ENCODE measurements at places on chromosomes 2 and 18.

DNA sequence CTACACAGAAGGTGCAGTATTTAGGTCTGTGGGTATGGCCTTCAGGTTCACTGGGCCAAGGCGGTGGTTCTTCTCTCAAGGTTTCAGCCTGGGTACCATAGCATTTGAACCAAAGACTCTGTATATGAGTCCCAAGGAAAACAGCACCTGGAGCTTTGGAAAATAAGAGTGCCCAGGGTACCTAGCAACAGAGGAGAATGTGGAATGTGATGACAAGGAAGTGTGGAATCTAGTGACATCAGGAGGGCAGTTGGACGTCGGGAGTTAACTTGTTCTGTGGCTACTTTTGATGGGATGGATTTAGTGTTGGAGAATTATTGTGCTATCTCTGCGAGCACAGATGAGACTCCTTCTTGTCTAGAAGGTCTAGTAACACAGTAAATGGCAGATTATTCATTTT lies 201.2 kb downstream of the NOL4 start:
- no peak for DNase-seq

DNA sequence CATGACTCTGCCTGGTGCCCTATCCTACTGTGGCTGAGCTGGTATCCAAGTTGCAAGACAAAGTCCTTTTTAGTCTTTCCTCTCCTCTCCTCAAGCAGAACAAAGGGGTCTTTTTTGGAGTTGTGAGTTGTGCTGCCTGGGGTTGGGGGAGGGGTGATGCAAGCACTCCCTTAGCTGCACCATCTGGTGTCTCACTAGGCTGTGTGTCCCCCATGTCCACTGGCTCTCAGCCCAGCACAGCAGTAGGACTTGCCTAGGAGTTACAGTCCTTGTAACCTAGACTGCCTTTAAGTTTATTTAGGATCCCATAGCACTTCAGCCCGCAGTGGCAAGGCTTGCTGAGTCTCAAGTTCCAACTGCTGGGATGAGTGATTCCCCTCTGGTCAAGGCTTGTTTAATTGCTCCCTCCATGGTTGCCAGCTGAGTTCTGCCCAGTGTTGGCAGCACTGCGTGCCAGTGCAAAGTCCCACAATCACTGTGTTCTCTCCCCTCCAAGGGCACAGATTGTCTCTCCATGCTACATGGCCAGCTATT lies 13.2 kb upstream of the ILKAP start:
- DNase-seq = no peak

DNA sequence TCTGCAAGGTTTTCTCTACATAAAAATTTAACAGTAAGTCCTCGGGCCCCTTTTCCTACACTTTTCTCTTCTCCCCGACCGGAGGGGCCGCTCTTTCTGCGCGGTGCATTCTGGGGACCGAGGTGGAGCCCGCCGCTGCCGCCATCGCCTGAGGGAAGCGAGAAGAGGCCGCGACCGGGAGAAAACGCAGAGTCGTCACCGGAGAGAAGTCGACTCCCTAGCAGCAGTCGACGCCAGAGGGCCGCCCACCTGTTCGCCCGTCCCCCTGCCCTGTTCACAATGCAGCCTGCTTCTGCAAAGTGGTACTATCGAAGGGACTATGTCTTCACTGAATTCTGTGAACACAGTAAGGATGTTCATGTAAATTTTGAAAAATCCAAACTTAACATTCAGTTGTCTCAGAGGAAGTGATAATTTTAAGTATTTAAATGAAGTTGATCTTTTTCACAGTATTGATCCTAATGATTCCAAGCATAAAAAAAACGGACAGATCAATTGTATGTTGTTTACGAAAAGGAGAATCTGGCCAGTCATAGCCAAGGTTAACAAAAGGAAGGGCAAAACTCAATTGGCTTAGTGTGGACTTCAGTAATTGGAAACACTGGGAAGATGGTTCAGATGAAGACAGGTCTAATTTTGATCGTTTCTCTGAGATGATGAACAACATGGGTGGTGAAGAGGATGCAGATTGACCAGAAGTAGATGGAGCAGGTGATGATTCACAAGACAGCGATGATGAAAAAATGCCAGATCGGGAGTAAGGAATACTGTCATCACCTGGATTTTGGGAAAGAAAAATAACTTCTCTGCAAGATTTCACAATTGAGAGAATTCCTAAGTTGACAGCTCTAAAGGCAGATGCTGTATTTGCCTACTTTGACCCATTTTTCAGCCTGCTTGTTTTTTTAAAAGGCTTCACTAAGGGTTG lies 55.8 kb downstream of the ASXL2 start:
- DNase-seq = no peak

- DNase-seq = no peak
These were observed 21.4 kb downstream of the FTCDNL1 start for GRCh38 chr2:199829628-199830027.

DNA sequence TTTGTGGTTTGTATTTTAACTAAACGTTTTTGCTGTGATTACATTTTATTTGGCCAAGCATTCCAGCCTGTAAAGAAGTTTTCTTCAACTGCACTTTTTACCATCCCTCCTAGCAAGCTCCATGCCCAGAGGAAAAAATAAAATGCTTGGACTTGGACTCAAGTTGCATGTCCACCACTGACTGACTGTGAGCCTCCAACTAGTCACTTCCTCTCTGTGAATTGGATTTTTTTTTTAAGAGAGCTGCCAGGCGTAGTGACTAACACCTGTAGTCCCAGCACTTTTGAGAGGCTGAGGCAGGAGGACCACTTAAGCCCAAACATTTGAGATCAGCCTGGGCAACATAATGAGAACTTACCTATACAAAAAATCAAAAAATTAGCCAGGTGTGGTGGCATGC lies 1185.2 kb upstream of the PIK3C3 start:
- no peak for DNase-seq

GRCh38 chr2:27494944-27495554 lies at the start of gene FNDC4:
TSS of gene FNDC4 (minus strand) at chr2:27495200. CDS start at chr2:27494679, 521 bp downstream.
- DNase-seq = peak; percentile 38

GRCh38 chr2:165068487-165068757 lies 113.1 kb upstream of the SLC38A11 start:
- DNase-seq = no peak

- DNase-seq = no peak
These were observed 100.9 kb upstream of the TEX51 start for GRCh38 chr2:126797622-126798275.

DNA sequence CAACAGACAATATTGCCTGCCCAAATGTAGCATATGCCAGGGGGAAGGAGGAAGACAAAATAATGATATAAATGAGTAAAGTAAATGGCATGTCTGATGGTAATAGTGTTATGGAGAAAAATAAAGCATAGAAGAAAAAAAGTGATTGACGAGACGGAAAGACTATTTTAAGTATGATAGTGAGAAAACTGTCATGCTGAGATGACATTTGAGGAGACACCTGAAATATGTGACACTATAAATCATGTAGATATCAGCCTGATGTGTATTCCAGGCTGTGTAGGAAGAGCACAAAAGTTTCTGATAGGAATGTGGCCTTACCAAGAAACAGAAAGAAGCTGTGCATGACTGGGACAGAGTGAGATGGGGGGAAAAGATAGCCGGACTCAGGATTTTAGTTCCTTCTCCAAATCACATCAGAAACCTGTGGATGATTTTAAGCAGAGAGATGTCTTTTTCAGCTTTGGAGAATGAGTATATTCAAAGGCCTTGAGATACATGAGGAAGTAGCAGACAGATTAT lies 387.3 kb upstream of the SYT4 start:
- DNase-seq = no peak

DNA sequence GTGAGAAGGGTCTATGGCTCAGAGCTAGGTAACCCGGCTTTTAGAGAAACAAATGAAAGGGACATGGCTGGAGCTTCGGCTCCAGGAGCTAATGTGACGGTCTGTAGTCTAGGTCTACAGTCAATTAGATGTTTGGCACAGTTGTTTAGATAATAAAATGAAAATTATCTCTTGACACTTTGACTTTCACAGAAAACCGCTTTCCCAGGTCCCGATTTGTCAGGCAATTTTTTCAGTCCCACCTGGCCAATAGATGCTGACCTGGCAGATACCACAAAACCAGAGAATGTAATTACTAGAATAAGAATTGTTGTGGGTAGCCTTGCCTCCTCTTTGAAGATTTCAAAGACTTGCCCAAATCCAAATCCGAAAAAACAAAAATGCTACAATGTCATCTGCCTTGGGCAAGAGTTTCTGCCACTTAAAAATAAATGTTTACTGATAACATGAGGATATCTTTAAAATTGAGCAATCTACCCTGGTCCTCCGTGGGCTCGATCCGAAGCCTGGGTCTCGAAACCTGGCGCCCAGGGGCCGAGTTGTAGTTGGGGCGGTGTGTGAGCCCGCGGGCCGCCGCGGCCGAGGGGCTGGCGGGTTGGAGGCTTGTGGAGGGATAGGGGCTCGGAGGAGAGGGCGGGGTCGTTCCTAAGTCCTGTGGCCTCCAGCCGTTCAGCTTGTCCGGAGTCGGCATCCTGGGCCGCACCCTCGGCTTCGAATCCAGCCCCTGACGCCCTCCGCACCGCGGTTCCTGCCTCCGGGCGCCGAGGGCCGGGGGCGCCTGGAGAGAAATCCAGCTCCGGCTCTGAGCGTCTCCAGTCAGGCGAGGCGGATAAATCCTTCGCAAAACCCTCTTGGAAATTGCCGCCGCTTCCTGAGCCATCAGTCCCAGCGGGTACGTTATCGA lies 2.3 kb downstream of the EMX1 start:
- no peak for DNase-seq

DNA sequence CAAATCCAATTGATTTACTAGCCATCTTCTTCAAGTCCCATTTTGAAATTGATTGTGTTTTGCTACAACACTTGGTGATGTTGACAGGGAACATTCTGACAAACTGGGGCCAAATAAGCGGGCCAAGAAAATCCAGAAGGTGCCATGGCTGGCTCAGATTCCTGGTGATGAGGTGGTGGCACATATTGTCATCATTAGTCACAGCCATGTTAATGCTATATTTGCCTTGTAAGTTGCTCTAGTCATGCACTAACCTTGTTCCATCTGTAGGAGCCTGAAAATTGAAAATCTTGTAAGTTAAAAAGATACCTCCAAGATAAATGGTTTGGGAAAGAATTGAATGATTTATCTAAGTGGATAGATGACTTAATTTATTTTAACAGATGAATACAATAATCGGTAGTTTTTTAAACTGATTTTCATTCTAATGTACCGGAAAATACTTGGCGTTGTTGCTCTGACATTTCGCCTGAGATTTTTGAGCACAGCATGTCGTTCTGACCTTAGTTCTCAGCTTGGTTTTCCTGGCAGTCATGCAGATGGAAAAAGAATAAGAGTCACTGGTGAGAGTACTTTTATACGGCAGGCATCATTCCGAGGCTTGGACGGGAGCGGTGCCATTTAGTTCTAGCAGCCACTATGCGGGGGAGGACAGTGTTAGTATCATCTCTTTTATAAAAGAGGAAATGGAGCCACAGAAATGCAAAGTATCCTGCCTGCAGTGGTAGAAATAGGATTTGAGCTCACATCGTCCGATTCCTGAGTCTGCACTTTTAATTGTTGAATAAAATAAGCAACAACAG lies 133.9 kb downstream of the ZNF532 start:
- no peak for DNase-seq

DNA sequence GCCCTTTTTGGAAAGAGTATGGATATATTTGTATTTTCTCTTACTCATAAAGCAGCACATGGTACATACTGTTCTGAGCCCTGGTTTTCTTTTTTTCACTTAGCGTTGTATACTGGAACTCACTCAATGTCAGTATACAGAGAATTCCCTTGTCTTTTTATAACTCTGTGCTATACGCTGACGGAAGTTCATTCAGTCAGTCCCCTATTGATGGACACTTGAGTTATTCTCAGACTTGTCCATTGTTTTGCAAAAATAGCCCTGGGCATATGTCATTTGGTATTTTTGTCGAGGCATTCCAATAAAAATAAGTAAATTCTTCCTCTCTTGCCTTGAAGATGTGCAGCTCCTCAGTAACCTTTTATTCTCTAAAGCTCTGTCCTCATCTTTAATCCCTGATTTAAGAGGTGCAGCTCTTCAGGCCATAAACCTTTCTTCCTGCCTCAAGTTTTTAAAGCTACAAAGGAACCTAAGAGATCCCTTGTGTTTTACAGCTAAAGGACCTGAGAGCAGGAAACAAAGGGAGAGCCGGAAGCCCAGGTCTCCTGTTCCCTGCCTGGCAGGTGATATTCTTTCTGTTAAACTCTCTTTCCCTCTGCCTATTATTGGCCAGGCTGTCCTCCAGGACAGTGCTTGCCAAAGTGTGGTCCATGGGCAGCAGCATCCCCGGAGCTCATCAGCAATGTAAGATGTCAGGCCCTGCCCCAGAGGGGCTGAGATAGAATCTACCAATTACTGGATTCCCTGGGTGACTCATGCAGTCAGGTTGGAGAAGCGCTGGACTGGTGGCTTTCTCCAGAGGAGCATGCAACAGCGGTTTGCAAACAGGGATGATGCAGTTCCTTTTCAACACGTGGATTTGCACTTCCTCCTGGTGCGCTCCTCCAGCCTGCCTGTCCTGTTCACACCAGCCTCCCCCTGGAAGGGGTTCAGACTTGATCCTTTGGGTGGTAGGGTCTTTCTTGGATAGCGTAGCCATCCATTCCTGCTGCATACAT lies 158.0 kb downstream of the NEDD4L start:
- DNase-seq = no peak

GRCh38 chr18:48138660-48139430 lies 208.4 kb upstream of the SMAD2 start:
- DNase-seq = no peak

DNA sequence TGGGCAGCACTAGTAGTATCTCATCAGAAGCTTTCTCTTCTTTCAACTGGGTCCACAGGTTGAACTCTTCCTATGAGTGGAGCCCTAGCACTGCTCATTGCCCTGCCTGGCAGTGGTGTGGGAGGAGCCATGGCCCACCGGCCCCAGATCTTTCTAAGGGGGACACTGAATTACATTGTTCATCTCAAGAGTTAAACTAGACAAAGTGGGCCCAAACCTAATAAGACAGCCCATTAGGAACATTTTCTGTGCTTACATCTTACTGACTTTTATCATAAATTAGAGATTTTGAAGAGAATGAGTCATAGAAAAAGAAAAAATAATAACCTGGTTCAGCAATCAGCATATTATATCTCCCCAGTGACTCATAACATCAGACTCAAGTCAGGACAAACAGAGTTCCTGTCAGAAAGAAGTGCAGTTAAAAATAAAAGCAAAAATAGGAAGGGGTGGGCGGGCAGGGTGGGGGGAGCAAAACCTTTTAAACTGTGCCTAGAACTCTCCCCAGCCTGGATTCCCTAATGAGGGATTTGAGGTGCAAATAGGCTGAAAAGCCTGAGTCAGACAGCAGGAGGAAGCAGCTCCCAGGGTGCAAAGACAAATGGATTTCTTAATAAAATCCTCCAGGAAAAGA lies 161.6 kb upstream of the TRIB2 start:
- DNase-seq = no peak

DNA sequence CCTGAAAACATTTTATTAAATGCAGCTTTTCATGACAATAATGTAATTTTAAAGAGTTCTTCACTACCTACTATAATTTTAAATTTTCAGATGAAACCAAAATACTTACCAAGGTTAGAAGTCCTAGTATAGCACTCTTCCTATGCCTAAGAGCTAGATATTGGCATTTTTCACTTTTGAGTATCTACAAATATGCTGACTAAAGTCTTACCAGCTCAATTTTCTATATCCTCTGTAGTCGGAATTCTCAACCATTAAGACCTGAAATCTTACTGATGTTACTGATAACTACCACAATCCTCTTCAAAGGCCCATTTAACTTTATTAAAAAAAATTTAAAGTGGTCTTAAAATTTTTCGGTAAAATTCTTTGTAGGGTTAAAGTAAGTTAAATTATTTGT lies 32.0 kb downstream of the PREPL start:
- no peak for DNase-seq

All from neural crest cell (in vitro differentiated cells).